ENCODE measurements at places on chromosomes 12 and 14. TPM values are rescaled to one million over a fixed set of nuclear protein-coding genes. Genes with fewer than 3 reads are reported as not detected.

DNA sequence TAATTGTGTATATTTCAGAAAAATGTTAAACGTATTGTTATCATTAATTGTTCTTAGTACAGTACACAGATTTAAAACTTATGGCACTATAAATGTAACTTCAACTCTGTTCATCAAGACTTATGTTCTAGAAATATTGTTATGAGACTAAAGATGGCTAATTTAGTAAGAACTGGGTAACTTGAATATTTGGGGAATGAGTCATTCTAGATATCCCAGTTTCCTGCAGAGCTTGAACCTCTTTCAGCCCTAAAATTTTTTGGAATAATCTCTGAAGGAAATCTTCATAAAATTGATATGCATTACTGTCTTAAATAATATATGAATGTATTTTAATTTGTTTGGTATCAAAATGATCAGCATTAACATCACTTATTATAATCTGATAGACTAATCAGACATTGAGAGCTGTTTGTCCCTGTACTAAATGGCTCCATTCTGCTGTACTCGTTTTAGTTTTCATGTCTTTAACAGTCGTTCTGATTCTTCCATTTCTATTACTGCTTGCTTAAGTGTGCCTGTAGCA lies 87.1 kb downstream of the VEZT start:
- ATAC-seq, result no peak

CEBPE gene
- not detected for total RNA-seq

- ATAC-seq, result no peak
These were observed 836 bp downstream of the AAAS start for GRCh38 chr12:53320352-53321195.

DNA sequence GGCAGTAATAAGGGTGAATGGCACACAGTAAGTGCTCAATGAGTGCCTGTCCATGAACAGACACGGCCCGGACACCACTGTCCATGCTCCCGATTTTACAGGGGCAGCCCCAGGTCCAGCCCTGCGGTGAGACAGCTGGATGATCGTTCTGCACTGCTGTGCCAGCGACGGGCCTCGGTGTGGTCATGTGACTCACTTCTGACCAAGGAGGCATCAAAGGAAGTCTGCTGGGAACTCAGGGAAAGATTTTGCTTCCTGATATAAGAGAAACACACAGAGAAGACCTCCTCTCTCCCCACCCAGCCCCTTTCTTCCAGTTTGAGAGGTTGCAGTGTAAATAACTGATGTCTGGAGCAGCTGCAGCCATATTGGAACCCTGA lies 126.6 kb downstream of the SCARB1 start:
- ATAC-seq, result peak; percentile 6

CLEC4A gene
- 0.22 TPM for total RNA-seq

RPS29 gene
- 2,396 TPM for total RNA-seq

TEX22 gene
- 0.95 TPM for total RNA-seq

DNA sequence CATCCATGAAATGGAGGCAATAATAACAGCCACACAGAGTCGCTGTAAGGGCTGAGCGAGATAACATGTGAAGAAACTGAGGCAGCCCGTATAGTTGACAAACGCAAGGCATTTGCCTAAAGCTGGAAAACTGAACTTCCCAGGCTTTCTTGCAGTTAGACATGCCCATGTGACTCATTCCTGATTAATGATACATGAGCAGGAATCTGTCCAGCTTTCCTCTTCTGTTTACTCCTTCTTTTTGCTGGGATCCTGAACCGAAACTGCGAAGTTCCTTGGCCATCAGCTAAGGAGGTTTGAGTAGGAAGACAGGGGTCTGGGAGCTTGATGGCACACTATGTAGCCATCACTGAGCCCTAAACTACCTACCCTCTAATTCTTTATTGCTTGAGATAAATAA lies 52.2 kb downstream of the ST8SIA1 start:
- ATAC-seq, result no peak

GRCh38 chr12:50677858-50678257 lies 86.0 kb upstream of the ATF1 start:
- ATAC-seq, result no peak

- ATAC-seq, result peak; percentile 91
These were observed 31.1 kb downstream of the PITPNM2 start for GRCh38 chr12:123119808-123120207.

NOS1 gene
- not detected for total RNA-seq

DNA sequence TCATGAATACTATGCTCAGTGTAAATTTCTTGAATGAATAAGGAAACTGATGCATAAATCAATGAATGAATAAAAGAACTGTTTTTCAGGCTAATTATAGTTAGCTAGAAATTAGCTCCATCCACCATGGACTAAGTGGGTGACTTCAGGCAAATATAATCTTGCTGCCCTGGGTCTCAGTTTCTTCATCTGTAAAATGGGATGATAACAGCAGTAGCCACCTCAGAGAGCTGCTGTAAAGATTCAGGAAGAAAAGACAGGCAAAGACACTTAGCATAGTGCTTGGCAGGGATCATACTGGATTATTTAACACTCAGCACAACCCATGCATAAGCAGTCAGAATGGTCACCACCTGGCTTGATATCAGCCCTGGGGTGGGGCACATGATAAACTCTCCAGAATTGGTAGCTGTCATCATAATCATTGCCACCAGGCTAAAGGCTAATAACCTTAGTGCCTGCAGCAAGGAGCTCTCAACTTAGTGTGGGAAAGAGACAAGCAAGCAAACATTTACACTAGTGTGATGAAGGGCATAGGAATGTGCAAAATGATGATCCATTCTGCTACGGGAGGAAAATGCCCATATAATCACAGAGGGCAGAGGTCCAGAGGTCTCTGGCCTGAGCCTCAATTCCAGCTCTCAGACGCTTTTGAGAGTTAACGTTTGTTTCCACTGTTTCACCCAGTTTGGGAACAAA lies 234.7 kb upstream of the TBX3 start:
- ATAC-seq, result no peak

CYP46A1 gene
- total RNA-seq, result 0.04 TPM

DNA sequence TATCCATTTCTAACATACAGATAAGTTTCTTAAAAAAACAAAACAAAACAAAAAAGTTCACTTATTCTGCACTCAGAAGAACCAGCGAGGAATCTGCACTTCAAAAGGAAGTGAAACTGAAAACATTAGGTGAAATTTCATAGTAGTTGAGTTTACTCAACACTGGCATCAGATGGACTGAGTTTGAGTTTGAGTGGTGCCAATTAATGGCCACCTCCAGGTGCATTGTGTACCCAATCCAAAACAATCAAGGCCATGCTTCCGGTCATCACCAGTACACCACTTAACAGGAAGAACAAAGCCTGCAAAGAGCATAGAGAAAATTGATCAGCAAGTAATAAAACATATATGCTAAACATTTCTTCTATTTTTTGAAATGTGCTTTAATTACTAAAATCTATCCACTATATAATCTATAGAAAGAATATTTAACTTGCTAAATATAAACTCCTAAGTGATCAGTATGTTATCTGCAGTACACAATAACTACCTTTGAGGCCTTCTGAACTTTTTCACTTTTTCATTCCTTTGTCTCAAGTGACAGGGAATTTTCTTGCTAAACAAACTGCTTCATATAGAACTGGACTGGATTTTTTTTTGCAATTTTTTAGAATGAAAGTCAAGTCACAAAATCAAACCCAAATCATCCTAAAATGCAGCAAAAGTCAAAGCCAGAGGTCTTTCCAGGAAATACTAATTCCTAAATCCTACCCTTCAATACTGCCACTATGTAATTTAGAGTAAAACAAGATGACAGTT lies 11.5 kb downstream of the SLC38A2 start:
- ATAC-seq, result peak; percentile 41

DNA sequence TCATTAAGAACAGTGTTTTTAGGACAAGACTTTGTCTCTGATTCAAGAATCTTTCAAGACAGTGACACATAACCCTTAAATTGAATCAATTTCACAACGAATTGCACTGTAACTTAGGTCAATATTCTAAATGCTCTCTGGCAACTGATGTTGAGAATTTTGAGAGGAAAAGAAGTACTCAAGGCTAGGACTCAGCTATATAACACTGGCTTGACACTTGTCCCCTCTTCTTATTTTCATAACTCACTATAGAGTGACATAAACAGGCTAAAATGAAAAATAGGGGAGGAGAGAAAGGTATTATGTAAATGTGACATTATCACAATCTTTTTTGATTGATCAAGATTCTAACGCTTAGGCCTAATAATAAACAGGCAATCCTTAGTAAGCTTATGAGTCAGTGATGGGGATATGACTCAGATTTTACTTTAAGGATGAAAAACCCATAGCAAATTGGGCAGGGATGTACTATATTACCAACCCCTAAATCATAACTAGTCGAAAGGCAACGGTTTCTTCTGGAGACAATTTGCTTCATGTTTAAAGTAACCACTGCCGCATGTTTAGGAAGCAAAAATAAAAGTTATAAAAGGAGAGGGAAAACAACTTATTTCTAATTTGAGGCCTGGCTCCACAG lies 10.9 kb downstream of the BTG1 start:
- peak; percentile 68 for ATAC-seq

OR6C3 gene
- total RNA-seq, result not detected

CD27 gene
- 21.1 TPM for total RNA-seq

DNA sequence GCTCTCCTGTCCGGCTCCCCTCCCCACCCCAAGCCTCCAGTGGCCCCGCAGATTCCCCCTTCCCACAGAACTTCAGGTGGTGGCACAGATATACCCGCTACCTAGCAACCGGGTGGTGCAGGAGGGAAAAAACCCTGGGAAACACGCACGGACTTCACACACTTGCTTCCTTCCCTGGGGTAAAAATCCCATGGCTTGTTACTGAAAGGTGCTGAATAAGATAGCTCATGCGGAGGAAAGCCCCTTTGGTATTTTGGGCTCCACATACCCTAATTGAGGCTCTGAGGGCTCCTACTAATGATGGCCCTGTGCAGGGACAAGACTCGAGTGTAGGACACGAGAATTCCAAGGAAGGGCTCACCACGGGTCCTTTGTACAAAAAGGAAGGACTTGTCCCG lies 869 bp upstream of the RIMBP2 start:
- ATAC-seq, result no peak

DNA sequence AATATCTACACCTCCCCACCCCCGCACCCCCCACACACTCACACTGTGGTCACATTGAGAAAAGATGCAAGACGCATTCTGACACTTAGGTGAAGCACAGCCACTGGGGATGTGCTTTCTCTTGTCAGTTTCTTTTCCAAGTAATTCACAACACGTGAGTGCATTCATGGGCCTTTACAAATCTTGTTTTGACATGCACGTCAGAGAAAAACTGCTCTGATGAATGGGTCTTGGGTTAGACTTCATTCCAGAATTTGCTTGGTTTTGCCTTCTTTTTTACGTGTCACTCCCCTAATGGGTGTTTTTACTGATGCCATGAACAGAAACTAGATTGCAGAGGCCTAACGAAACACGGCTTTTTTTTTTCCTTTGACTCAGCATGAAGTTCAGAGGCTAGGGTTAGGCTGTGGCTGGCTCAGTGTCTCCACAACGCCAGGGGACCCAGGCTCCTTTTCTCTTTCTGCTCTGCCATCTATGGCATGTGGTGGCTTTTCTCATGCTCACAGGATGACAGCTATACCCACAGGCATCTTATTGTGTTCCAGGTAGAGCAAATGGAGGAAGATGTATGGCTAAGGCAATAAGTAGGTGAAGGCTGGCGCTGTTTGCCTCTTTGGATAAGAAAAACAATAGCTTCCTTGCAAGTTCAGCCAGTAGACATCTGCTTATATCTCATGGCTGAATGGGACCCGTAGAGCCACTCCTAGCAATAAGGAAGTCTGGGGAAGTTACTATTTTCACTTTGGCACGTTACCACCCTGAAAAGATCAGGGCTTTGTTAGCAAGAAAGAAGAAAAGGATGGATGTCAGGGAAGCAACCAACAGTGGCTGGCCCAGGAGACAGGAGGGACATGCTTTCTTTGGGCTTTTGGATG lies 253.3 kb downstream of the SLC15A4 start:
- ATAC-seq, result peak; percentile 69

SOCS2 gene
- total RNA-seq, result 36.6 TPM

NEDD1 gene
- total RNA-seq, result 39.8 TPM

DNA sequence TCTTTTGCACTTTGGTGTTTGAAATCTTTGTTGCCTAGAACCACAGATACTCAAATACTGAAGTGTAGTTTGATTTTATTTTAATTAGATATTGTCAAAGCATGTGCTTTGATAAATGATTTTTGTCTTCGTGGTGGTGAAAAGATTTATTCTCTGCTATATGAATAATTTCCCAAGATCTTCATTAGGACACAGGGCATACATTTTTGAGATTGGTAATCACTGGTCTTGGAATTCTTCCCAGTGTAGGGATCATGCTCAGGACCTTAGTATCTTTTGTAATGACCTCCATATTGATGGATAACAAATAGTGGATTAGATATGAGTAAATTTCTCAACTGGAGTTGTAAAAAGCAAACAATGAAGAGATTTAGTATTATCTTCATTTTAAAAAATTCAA lies 28.2 kb downstream of the TBK1 start:
- no peak for ATAC-seq

DNA sequence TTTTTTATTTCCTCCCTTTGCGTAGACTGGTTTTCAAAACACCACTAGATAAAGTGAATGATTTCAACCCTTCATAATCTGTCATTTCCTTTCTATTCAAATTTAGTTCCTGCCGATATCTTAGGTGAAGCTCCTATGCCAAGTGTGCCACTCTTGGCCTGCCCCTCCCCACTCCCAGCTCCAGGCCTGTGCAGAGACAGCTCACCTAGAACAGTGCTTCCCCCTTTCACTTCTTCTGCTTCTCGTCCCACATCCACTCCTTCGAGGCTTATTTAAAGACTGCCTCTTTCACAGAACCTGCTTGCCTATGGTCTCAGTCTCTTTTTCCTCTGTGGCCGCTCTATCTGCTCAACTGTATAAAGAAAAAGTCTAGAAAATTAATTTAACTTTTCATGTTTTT lies 473.8 kb downstream of the RAD51B start:
- ATAC-seq, result peak; percentile 31

DNA sequence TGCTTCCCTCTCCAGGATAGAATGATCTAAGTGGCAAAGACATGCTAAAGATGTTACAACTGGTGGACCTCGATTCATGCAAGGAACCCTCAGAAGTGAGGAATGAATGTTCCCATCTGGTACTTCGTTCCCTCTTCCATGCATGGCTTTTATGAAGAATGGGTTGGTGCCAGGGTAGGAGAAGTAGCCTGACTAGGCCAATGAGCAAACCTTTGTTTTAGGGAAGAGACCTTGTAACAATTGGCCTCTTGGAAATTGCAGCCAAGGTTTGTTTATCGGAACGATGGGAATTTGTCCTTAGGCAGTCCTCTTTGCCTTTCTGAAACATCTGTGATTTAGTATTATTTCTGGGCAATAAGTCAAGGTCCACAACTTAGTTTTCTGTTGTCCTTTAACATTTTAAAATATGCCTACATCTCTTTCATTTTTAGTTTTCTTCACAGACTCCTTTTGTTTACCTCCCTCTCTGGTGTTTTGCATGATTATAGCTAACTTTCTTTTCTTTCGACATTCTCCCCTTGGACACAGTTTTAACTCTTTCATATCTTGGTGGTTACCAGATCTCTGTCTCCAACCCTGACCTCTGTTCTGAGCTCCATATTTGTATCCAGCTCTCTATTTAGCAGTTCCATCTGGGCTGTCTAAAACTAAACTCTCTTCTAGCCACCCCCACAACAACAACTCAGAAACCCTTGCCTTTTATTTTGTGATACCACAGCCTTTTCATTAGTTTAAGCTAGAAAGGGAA lies 70.0 kb downstream of the DIP2B start:
- ATAC-seq, result no peak

PRH2 gene
- not detected for total RNA-seq
